Stimulated activated CD8-positive, alpha-beta memory T cell treated with anti-CD3 and anti-CD28 coated beads, Interleukin-7, amount 100 ng/mL, for 24 hours (primary cell): ENCODE measurements at places on chromosomes 1 and 21.

GRCh38 chr21:26125433-26126167 lies 45.0 kb downstream of the APP start:
- no peak for DNase-seq

DNA sequence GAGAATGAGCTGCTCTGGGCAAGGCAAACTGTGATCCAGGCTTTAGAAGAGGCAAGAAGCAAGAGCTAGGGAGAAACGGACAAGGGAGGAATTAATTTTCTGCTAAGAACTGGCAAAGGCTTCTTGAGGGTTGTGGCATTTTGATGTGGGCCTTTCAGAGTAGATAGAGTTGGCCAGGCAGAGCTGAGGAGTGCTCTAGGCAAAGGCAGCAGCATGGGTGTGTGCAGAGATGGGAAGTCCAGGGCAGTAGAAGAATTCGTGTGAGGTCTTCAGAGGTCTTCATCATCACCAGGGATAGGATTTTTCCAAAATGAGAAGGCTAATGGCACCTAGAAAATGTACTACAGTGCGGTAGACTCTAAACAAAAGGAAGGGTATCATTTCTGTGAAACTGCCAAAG lies 237.8 kb downstream of the LTN1 start:
- DNase-seq: no peak

DNA sequence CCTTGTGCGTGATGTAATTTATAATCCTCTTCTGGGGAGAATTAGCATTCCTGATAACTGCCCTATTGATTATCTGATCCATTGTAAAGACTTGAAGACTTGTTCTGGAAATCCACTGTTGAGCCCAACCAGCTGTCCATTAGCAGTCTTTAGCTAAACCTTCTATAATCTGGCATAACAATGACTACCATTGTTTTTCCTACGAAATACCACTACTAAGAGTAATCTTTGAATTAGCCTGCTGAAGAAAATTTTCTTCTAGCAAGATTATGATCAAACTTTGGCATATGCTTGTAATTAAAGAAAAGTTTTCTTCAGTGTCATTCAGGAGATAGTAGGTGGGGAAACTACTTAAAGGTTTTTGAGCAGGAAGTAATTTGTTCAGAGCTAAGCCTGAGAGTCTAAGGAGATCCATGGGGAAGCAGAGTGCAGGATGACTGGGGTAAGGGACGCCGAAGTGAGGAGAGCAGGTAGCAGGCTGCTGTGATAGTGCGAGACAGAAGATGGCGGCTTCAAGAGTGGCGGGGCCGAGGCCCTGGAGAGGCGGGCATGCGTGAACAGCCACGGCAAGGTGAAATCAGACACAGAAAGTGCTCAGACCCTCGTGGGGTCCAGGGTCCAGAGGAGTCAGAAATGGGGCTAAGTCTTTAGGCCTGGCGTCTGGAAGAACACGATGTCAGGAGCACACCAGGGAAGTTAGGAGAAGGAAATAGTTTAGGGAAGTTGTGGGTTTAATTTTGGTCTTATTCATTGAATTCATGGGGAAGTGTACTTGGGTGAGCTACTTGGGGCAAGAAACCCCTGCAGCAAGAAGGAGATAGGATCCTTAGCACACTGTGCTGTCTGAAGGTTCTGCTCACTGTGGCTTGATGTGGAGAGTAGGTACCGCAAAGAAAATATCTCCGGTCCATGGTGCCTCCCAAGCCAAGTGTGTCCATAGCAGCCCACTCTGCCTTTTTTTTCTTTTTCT lies 112.6 kb upstream of the ADAR start:
- DNase-seq: no peak

- DNase-seq: no peak
Measured at GRCh38 chr1:204418174-204419063, 6.8 kb upstream of the PPP1R15B start.

DNA sequence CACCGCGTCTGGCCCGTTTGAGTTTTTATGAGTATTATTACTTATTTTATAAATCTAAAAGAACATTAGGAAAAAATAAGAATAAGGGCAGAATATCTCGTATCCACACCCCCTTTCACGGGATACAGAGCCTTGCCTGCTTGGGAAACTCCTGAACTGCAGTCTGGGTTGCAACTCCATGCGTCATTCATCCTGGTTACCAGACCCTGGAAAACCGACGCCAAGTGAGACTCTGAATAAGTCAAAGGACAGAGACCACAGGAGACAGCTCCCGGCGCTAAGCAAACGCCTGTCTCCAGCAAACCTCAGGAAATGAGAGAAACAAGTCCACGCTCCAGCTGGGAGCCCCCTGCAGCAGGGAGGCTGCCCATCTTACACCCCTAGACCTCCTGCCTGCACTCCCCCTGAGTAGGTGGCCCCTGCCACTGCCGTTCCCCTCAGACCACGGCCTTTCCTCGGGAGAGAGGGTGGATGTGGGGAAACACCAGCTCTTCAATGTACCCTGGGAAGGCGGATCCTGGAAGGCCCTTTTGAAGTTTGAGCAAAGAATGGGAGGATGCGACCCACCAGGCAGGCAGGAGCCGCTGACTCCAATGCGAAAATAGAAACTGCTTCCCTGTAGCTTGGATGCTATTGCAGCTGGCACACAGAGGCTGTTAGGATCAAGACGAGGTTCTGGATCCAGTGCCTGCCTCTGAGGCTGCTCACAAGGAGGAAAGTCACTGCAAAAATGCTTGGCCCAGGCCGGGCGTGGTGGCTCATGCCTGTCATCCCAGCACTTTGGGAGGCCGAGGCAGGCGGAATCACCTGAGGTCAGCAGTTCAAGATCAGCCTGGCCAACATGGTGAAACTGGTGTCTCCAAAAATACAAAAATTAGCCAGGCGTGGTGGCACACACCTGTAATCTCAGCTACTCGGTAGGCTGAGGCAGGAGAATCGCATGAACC lies 37.7 kb upstream of the GPR157 start:
- DNase-seq: no peak

- DNase-seq: no peak
Measured at GRCh38 chr1:37865348-37866120, 6.1 kb upstream of the MTF1 start.

DNA sequence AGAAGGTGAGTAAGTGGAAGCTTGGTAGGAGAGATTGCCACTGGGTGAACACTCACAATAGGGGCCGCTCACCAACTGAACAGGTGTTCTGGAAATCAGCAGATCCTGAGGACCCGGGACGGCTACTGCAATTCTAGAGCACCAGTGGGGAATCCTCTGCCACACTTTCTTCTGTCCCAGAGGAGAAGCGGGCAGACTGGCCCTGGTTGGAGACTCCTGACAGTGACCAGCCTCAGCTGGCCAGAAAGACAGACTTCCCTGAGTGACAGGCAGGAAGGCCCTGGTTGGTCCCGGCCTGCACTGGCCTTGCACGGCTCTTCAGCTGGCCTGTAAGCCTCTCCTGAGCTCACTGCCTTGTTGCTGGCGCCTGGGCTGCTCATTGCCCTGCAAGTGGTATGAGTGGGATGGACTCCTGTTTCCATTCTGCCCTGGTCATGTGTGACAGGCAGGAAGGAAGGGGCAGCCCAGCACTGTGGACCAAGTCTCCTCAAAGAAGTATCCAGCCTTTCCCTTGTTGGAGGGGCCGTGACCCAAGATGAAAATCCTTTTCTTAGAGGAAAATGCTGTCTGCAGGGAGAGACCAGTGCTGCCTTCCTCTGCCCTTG lies 34.5 kb downstream of the MAN1C1 start:
- DNase-seq: no peak

- no peak for DNase-seq
Measured at GRCh38 chr1:221667504-221667903, 74.4 kb downstream of the DUSP10 start.

DNA sequence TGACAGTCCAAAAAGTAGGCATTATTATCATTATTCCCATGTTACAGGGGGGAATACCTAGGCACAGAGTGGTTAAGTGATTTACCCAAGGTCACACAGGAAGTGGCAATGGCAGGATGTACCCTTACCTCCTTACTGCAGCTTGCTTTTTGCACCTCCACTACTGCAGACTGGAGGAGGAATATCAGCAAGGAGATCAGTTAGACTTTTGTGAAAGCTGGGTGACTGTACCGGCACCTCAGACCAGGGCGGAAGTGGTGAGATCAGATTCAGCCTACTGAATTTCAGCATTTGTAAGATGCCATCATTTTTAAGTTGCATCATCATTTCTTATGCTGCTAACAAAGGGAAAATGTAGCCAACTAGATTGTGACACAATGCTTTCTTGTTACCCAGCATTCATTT lies 4.5 kb downstream of the ADARB1 start:
- DNase-seq: peak; percentile 46

DNA sequence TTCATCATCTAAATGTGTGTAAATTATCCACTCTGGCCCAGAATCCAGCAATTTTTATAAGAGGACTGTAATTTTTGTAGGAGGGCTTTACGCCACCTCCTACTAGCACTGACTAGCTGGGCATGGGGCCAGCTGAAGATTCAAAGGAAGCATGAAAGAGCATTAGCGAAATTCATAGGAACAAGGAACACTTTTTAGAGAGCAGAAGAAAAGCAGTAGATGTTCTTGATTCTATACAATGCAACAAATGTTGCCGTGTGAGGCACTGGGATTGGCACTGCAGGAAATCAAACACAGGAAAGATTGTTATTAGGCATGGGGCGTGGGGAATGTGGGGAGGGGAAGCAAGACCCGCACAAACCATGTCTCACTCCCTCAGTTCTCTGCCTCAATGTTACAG lies 58.4 kb upstream of the PARP1 start:
- no peak for DNase-seq

GRCh38 chr1:104761961-104762570 lies 1012.4 kb downstream of the AMY1C start:
- no peak for DNase-seq

- DNase-seq: no peak
Measured at GRCh38 chr1:10188133-10188650, 22.2 kb upstream of the KIF1B start.

DNA sequence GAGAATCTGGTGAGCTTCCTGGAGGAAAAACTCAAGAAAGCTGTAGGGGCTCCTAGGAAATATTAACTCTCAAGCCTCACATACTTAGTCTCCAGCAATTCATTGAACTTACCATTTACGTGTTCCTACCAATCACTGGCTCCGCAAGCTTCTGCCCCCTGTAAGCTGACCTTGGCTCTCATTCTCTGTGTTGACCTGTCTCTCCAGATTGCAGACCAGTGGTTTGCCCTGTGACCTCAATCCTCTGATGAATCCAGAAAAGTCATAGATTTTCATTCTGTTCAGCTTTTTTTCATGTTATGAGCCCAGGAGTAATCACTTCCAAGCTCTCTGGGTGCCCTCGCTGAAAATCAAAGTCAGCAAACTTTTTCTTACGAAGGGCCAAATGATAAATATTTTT lies 241.9 kb downstream of the DSCAM start:
- DNase-seq: no peak

DNA sequence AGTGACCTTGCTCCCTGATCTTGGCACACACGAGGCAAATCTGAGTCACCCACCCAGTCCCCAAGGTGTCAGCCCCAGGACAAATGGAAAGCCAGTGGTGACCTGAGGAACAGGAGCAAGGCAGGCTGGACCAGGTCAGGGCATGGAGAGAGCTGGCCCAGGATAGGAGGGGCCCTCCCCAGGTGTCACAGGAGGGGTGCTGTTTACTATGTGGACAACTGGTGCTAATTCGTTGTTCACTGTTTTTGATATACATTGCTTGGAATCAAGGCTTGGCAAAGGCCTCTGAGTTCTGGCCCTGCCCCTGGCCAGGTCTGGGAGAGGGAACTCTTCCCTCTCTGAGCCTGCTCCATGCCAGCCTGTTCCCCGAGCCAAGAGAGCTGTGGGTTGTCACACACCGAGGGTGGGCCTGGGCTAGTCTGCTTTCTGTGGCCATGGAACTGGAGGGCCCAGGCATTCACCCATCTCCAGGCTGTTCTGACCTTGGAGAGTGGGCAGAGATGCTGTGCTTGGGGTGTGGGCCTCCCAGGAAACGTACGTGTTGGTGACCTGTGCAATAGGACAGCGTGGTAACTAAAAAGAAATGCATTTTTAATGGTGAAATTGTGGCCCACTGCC lies 41.8 kb downstream of the CRYAA start:
- DNase-seq: no peak
